Panc1 (cell line): ENCODE measurements at places on chromosomes 7 and 10. TPM values are rescaled to one million over a fixed set of nuclear protein-coding genes. Genes with fewer than 3 reads are reported as not detected.

Gene GFRA1
- total RNA-seq: 0.10 TPM

- no peak for DNase-seq
Measured at GRCh38 chr10:14220026-14220425, 110.7 kb downstream of the FRMD4A start.

Gene SEM1
- 67.8 TPM for total RNA-seq

- DNase-seq: no peak
Measured at GRCh38 chr10:61798713-61799112, 102.8 kb upstream of the ARID5B start.

Gene FBXO24
- 0.59 TPM for total RNA-seq

DNA sequence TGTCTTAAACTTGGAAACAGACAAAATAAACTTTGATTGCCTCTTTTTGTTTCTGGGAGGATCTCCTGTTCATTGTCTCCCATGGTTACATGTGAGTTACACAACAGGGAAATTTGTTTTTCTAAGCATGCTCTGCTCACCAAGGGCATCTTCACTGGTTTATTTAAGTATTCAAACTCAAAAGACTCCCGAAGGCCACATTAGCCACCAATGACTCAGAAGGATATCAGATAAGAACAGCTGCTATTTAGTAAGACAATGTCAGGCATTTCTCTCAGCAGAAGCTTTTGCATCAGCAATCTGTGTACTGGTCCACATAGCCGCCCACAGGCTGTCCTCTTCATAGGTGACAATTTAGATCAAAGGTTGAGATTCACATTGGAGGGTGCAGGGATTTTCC, 19.3 kb downstream of the OR6B1 start:
- no peak for DNase-seq

DNA sequence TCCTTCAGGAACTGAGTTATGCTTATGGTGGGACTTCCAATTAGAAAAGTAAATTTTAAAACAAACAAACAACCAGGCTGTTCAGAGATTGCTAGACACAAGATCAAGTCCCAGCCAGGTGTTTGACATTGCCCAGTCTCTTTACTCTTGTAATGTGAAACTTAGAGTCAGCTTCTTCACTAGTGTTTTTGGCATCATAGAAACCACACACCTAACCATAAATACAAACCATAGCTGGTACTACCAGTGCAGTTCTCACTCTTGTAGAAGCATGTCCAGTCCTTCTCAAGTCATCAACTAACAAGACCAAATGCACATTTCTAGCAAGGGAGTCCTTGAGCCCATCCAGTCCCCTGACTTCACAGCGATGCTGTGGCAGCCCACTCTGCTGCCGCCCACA, 339.9 kb downstream of the GFRA1 start:
- DNase-seq: no peak

GRCh38 chr10:4344492-4344994, 481.5 kb upstream of the AKR1E2 start:
- peak; percentile 57 for DNase-seq

DNA sequence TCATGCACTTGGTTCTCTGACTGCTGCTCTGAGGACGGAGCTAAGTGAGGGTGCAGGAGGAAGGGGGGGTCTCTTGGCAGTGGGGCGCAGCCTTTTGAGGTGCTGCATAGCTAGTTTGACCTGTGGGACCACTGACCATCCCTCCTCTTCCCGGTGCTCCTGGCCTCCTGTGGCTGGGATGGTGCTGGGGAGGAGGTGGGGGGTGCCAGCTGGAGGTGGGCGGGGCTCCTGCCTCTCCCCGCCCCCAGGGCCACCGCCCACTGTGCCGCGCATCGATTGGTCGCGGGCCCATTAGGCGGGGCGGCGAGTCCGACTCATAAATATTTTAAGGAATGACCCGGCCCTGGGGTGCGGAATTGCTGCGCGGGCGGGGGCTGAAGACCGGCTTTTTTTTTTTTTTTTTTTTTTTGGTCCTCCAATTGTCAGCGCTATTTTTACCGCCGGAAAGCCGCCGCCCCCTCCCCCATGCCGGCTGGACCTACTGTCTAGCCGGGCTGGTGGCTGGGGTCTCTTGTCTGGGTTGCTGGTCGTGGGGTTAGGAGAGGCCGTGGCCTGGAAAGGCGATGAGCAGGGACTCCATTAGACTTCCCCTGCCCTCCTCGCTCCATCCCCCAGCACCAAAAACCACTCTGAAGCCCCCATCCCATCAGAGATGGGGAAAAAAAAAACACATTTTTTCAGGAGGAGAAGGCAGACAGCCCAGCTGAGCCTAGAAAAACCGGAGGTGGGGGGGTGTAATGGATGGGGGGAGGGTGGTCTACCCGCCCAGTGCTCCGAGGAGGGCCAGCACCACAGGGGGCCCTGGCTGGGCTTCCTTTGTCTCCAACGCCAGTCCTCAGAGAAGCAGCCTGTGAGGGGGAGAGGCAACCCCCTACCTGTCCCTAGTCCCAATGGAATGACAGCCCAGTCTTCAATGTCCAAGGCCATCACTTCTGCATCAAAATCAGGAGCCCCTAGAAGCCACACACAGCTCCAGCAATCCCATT, 6.4 kb downstream of the SH2B2 start:
- no peak for DNase-seq

GRCh38 chr7:116249969-116250553, 39.7 kb downstream of the TES start:
- no peak for DNase-seq

Gene C10orf67
- total RNA-seq: not detected

DNA sequence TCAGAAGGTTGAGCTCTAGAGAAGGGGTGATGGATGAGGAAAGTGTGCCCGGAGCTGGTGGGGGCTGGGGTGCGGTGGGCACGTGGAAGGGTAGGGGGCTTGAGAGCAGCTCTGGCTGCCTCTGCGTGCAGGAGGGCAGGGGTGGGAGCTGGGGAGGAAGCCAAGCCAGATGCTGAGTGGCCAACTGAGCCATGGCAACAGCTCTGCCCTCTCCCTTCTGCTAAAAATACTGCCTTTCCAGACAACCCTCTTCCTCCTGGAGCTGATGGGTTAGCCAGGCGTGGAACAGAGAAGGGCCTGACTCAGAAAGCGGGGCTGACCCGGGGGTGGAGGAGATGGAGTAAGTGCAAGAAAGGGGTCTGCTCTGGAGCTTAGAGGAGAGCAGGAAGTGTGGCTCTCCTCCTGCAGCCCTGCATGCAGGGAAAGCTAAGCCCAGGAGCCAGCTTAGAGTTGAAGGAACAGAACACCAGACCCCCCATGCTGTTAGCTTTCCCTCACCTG, 114.6 kb upstream of the AGK start:
- no peak for DNase-seq

GRCh38 chr7:78379148-78379547, 580.6 kb downstream of the PHTF2 start:
- DNase-seq: no peak

GRCh38 chr10:80855348-80855971, 317.8 kb downstream of the SH2D4B start:
- DNase-seq: peak; percentile 5

GRCh38 chr10:124736491-124737136, 7.6 kb downstream of the FAM53B start:
- no peak for DNase-seq

DNA sequence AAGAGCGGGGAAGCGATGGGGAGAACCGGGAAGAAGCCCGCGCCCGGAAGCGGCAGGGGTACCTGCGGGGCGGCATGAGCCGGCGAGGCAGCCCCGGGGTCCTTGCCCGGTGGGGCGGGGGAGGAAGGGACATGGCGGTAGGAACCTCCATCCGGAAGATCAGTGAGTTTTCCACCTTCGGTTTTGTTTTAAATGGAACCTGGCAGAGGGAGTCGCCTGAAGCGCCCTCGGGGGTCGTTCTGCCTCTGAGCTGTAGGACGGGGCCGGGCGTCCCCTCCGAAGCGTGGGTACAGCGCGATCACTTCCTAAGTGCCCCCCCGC, 471 bp downstream of the PFKP start:
- DNase-seq: no peak

GRCh38 chr7:45292481-45292880, 134.9 kb downstream of the RAMP3 start:
- DNase-seq: no peak

GRCh38 chr7:53904355-53904754, 637.8 kb upstream of the VSTM2A start:
- DNase-seq: no peak

GRCh38 chr10:30598105-30598776, 31.3 kb downstream of the LYZL2 start:
- DNase-seq: no peak

DNA sequence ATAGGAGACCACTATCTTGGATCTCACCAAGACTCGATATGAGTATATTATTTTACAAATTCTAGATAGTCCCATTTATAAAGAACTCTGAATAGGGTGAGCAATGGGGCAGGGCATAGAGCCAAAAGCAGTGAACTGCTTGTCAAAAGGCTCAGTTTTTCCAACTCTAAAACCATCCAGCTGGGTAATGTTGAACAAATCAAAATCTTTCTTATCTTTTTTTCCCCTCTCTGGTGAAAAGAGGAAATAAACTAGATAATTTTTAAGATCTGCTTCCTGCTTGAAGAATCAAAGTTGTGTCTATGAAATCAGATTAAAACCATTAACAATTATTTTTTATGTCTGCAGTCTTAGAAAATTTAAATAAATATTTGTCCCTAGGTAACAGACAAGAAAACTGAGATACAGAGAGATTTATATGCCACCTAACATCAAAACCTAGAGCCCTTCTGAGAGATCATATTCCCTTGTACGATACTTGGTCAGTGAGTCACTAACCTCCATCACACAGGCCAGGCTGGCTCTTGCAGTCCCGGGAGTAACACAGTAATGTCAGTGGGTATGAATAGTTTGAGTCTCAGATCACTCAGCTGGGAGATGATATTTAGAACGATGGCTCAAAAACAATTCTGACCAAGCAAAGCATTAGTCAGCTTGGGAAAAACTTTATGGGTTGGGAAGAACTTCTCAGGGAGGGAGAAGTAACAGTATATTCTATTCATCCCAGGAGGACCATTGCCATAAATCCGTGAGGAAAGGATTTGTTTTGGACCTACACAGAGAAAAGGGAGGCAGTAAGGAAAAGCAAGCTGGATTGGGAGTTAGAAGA, 178.8 kb downstream of the REEP3 start:
- DNase-seq: peak; percentile 87

GRCh38 chr7:151696721-151697514, 177.2 kb upstream of the RHEB start:
- DNase-seq: no peak

- no peak for DNase-seq
Measured at GRCh38 chr10:71635251-71635866, 84.2 kb downstream of the C10orf105 start.

- no peak for DNase-seq
Measured at GRCh38 chr10:96188421-96188820, 58.3 kb downstream of the ZNF518A start.

Gene ANKRD22
- total RNA-seq: 0.15 TPM

- no peak for DNase-seq
Measured at GRCh38 chr7:102425639-102426267, 7.6 kb upstream of the ORAI2 start.

DNA sequence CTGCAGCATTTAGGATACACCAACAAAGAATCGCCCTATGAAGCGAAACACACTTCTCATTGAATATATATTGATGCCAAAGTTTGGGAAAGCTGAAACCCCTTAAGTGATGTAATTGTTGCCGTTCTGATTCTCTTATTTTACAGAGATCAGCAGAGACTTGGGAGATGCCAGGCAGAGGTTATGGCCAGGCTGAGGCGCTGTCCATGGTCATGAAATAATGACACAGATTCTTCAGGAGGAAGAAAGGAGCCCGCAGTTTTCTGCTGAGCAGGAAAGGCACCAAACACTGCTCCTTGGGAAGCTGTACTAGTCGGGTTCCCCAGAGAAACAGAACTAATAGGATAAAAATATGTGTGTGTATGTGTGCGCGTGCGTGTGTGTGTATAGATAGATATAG, 566.0 kb downstream of the CALN1 start:
- no peak for DNase-seq

Gene SUN3
- total RNA-seq: 0.49 TPM

Gene TMEM229A
- not detected for total RNA-seq

Gene DBF4
- total RNA-seq: 48.8 TPM

Gene MRC1
- 0.21 TPM for total RNA-seq

Gene NME8
- total RNA-seq: not detected
